ENCODE measurements at places on chromosomes 12 and 14.

- DNase-seq = no peak
Observed at GRCh38 chr12:114918535-114919233, 234.7 kb upstream of the TBX3 start.

GRCh38 chr12:109759595-109759994, 46.0 kb downstream of the FAM222A start:
- no peak for DNase-seq

GRCh38 chr12:47085815-47086252, 6.1 kb upstream of the AMIGO2 start:
- DNase-seq = peak; percentile 35

DNA sequence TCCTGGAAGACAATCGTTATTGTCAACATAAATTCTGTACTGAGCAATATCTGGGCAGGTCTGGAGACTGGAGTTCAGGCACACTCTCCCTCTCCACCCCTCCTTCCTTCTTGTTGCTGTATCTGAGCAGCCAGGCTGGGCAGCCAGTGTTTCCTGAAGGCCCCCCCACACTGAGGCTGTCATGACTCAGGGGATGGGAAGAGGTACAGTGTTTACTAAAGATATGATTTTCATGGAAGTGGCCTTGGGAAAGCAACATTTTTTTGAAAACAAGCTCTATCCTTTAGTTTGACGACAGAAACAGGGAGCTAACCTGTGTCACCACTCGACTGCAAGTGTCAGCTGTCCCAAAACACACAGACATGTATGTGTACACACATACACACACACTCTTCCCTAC, 1485.4 kb upstream of the TMEM132C start:
- no peak for DNase-seq

GRCh38 chr12:69653703-69654102, 43.0 kb upstream of the LRRC10 start:
- no peak for DNase-seq

DNA sequence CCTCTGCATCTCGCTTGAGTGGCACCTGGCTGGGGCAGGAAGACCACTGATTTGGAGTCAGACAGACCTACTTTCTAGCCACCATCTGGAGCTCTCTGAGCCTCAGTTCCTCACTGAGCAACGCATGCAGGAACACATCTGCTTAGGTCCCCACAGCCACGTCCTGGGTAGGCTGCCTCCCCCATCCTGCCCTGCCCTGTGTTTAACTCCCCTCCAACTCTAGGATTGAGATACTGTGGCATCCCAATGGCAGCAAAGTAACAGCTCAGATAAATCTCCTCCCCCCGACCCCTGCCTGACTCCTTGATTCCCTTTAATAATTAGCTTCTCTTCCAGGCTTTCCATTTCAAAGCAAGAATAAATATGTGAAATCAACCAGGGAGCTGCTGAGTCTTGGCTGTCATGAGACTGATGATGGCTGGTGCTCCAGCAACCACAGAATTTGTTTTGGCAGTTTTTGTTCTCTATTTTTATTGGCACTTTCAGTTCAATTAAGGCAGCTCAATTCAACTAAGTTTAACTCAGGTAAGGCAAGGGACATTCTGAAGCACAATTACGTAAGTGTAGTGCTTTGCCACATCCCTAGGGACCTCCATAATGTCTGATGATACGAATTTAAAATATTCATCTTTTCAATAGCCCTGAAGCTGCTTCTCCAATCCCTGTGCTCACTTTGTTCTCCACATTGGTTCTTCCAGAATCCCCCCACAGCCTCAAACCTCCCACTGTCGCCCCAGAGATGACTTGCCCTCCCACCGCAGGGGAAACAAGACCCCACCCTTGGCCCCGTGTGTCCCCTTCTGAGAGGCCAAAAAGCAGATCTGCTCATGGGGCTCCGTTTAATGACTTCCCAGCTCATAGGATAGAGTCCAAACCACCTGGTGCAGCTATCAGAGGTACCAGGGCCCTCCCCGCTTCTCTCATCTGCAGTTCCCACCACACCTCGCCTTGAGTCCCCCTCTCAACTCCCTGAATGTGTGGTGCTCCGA, 58.2 kb downstream of the ESR2 start:
- no peak for DNase-seq

DNA sequence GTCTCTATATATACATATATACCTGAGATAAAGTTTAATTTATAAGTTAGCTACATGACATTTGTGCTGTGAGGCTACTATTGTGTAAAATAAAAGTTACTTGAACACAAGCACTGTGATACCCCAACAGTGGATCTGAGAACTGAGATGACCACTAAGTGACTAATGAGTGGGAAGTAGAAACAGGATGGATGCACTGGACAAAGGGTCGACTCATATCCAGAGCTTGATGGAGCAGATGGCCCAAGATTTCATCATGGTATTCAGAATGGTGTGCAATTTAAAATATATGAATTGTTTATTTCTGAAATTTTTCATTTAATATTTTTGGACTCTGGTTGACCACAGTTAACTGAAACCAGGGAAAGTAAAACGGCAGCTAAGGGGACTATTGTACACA, 908.6 kb upstream of the MDGA2 start:
- DNase-seq = no peak

DNA sequence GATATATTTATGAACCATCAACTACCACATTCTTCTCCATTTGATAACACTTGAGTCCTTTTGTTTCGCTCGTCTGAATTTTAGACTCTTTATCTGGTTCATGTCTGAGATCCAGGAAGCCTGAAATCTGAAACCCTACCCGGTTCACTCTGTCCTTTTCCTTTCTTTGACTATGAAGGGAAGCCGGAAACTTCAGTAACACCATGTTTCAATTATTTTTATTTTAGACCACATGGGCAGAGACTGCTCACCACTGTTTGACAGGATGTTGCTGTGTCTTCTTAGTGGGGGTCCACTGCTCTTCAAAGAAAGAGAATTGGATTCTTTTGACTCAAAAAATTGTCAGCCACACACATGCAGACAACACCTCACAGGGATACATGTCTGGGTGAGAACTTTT, 331.9 kb upstream of the FLRT2 start:
- DNase-seq = no peak

GRCh38 chr14:85009506-85009905, 520.4 kb upstream of the FLRT2 start:
- no peak for DNase-seq

DNA sequence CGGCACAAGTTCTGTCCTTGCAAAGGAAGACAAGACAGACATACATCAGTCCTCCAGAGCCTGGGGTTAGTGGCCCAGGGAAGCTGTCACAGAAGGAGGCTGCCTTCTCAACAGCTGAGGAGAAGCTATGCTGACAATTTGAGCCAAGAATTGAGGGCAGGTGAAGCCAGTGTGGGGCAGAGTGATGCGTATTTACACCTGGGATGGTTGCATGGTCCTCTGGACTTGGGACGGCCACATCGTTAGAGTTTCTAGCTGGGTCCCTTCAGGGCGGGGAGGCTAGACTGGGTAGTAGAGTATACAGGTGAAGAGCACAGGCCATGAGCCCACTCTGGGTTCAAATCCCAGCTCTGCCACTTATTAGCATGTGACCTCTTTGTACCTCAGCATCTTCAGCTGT, 16.5 kb downstream of the KRT85 start:
- no peak for DNase-seq

DNA sequence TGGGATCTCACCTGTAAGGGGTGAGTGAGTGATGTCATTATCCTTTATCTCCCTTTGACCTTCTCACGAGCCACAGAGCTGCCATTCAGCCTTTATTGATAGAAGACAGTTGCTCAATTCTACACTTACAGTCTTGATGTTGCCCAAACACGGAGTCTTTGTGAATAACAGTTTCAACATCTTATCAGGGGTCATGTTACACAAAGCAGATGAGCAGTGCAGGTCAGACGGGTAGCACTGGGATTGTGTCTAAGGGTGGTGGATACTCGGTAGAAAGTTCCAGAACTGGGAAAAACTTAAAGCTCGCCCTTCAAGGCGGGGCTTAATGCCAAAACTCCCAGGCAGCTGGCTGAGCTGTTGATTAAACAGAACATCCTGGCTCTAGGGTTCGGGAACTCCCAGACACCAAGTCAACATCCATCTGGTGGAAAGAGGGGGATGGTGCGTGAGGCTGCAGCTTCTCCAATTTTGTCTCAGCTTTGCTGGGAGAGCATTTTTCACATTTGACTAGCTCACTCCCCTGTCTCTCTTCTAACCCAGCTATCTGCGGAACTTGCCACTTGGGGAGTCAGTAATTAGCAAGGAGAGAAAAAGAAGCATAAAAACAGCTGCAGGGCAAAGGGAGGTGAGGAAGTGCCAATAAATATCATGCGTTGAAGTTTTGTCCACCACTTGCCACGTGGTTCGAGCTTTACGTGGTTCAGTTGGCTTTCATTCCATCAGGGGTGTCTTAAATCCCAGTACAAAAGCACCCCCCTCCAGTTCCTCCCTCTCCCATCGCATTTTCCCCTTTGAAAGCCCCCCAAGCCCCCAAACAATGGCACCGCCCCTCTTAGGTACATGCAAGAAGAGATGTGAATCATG, 31.0 kb downstream of the FOXN4 start:
- peak; percentile 5 for DNase-seq

DNA sequence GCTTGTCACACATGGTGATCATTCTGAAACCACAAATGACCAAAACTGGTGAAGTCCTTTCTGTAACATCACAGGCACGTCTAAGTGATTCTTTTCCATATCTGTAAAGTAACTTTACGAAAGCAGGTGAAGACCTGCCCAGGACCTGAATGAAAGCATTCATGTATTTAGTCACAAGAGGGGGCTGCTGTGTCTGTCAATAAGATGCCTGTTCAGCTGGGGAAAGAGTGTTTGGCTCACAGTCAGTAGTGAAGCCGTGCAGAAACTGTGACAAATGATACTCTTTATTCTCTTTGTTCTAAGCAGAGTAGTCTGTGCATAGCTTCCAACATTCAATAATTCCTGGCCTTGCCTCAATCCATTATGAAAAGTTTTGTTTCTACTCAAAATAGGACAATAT, 373.5 kb upstream of the OR4E1 start:
- no peak for DNase-seq

GRCh38 chr12:56034586-56035332, 7.0 kb upstream of the RPS26 start:
- DNase-seq = no peak

- no peak for DNase-seq
Observed at GRCh38 chr12:98646294-98647090, 1.4 kb downstream of the APAF1 start.

GRCh38 chr12:132514216-132514820, 24.4 kb downstream of the FBRSL1 start:
- DNase-seq = no peak

DNA sequence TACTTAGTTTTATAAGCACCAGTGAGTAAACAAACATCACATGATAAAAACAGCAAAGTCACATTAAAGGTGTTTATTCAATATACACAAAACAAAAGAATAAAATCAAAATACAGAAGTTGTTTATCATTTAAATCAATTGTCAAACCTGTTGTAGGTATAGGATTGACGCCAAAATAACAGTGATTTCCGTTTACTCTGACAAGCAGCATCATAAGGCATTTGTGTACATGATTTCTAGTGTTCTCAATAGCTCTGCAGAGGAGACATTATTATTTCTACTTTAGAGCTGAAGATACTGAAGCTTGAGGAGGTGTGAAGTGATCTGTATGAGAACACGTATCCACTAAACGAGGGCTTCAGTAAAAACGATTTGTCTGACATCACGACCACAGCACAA, 171.9 kb downstream of the CCDC59 start:
- no peak for DNase-seq

DNA sequence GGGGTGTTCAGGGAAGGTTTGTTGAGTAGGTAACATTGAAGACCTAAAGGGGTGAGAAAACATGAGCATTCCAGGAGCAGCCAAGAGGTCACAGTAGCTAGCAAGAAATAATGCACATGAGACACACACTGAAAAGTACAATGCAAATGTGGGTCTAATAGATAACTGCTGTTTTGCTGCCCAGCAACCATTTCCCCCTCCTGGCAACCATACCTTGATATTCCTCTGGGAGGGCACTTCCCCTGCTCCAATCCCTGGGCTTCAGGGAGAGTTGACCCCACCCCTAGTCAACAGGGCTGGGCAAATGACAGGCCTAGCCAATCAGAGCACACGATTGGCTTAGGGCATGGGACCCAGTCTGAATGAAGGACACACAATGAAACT, 8.5 kb upstream of the ACTN1 start:
- no peak for DNase-seq

GRCh38 chr12:114123108-114123507, 157.0 kb upstream of the RBM19 start:
- DNase-seq = no peak

- no peak for DNase-seq
Observed at GRCh38 chr14:64715628-64716412, 11.6 kb downstream of the PLEKHG3 start.

DNA sequence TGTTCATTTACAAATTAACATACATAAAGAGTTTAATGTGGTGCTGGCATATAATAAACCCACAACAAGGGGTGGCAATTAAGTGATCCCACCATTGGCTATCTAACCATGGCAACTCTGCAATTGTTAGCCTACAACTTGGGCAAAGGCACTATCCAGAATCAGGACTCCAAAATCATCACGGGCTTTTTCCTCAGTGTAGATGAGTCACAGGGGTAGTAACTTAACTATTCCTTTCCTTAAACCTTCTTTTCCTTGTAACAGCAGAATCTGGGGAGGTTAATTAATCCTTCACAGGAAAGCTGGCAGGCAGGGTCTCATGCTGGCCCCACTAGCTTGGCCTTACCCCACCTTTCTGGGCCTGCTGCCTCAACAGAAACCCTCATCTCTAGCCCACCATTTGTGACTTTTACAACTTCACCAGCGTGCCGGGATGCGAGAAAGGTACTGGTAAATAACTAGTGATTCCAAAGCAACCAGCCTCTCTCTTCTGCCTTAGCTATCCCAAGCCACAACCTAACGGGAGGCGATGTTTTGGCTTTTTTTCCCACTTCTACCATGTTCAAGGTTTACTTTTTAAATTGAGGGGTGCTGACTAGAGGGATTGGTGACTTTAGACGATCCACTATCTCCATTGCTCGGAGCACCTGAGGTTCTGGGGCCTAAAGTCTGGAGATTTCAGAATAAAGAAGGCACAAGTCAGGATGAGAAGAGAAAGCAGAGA, 744 bp downstream of the ATP5MC2 start:
- DNase-seq = no peak

- no peak for DNase-seq
Observed at GRCh38 chr12:91001306-91001705, 3.5 kb downstream of the EPYC start.

DNA sequence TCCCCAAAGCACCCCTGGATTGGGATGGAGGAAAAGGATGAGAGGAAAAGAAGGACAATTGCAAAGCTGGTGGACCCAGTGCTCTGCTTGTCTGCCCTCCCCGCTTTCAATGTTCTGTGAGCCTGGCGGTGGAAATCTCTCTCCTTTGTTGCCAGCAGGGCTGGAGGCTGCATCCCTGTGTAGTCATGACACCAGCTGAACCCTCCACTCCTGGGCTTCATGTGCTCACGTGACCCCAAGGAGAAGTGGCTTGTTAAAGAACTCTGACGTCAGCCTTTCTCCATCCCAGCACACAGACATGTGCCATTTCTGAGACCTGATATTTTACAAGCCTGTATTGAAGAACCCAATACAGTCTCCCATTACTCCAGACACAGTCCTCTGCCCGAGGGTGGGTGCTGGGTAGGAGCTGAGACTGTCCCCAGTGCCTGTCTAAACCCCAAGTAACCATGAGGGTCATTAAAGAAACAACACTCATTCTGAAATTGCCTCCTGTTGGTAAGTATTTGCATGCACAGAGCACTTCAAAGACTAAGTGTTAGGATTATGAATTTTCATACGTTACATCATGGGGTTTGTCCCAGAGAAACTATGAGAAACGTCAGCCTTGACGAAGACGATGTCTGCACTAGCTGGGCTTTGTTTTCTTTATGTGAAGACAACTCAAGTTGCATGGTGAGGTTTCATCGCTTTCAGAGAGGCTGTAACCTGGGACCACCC, 21.7 kb downstream of the GALNT16 start:
- peak; percentile 39 for DNase-seq

- DNase-seq = no peak
Observed at GRCh38 chr12:121580959-121581685, at the start of gene KDM2B. TSS of gene KDM2B (minus strand) at chr12:121581023. CDS start at chr12:121580911, 112 bp downstream.

All from NCI-H1092 treated with DMSO at 0.1 percent for 48 hours (cell line).